HS-27A (cell line): ENCODE measurements at places on chromosomes 12 and 14.

DNA sequence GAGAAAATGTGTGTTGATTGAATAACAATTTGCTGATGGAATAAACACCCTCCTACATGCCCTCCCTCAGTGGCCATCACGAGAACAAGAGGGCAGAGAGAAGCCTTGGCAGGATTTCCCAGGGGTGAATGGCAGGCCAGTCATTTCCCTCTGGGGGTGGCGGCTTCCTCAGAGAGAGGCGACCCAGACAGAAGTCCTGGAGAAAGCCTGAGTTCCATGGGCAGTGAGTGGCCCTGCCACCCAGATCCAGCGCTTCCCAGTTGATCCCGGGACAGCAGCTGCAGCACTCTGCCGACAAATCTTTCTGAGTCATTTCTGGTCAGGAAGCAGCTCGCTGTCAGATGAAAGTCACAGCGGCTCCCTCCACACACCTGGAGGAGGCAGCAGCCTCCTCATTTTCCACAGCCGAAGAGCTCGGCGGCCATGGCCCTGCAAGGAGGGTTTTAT is 123.0 kb downstream of the SCARB1 start:
- DNase-seq = no peak

- DNase-seq = peak; percentile 19
These were observed 1.1 kb upstream of the CYP46A1 start for GRCh38 chr14:99682809-99683618.

GRCh38 chr14:90797451-90797850 is 18.8 kb downstream of the TTC7B start:
- no peak for DNase-seq

GRCh38 chr12:14950982-14951746 is 10.2 kb downstream of the ARHGDIB start:
- no peak for DNase-seq

- DNase-seq = no peak
These were observed 24.8 kb upstream of the RAB35 start for GRCh38 chr12:120141336-120141735.

GRCh38 chr12:50621399-50622300 is 116.9 kb downstream of the DIP2B start:
- no peak for DNase-seq

DNA sequence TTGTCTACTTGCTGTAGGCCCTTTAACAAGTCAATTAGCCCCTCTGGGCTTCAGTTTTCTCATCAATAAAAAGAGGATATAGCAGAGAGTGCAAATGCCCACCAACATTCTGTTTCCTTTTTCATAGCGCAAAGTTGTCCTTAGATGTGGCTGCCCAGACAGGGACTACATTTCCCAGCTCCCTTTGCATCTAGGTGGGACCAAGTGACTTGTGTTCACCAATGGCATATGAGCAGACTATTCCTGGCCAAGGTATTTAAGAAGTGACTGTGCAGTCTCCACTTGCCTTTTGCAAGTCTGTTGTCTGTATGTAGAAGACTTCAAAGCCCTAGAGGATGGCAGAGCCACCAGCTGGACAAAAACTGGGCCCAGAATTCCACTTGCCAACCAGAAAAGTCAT is 59.7 kb downstream of the DAO start:
- no peak for DNase-seq

DNA sequence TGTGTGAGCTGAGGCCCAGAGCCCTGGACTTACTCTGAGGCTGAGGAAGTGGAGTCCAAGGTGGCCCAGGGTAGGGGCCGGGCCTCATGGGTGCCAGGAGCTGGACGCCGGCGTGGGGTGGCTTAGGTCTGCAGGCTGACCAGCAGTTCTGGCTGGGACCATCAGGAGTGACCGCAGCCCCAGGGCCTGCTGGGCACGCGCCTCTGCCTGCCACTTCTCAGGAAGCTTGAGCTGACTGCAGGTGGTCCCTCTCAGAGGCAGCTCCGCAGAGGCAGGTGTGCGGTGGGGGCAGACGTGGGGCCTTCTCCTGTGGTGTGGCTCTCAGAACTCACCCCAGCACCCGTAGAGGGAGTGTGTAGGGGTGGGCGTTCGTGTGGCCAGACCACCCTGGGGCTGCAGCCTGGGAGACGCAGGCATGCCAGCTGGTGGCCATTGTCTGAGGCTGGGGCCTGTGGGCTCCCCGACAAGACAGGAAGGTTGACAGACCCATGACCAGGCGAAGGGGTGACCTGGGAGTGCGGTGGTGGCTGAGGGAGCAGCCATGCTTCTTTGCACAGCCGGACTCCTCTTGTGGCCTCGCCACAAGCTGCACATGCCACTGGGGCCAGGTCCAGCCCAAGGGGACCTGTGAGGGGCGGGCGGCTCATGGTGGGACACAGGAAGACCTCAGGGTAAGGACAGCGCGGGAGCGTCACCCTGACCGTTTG is 40.0 kb upstream of the TEX22 start:
- DNase-seq = no peak

GRCh38 chr14:76472199-76472723 is 96.3 kb downstream of the ESRRB start:
- DNase-seq = no peak

DNA sequence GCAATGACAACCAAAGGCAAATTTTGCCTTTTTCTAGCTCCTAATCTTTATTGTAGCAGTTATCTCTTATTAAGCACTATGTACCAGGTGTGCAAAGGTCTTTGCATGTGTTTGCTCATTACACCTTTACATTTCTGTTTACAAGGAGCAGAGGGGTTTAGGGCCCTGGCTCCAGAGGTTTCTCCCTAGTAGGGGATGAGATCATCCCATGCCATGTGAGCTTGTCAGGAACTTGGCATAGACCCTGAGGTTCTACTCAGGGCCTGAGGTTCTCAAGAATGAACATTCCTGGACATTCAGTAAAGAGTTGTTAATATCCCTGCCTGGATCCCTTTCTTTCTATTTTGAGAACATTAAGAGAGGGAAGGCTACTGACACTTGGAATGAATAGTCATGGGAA is 292.0 kb downstream of the RPAP3 start:
- no peak for DNase-seq

DNA sequence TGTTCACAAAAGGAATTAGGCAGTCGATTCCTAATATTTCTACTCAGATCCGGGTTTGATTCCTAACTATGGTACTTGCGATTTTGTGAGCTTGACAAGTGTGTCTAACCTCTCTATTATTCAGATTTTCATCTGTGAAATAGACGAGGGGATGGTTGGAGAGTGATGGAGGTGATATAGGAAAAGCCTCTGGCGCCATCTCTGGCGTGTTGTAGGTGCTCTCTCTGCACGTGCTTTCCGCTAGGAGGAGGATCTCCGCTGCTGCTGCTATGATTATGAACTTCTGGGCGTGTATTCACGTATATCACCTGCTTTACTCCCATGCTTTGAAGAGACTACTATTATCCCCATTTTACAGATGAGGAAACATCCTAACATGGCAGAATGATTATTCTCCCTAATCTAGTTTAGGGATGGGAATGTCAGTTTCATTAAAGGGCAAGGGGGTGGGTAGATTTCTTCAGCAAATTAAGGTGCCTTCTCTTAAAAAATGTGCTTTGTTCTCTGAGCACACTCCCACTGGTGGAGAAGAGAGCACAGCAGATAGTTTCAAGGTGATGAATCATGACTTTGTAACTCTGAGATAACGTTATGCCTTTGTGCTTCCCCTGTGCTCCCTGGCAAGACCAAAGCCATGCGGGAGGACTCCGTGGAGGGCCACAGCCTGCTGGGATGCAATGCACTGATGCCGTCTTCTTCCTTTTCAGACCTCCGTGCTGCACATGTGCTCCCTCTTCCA is 97.1 kb downstream of the PRIMA1 start:
- DNase-seq = no peak

- DNase-seq = no peak
These were observed 71.9 kb downstream of the TBX3 start for GRCh38 chr12:114612062-114612461.
